ENCODE measurements at places on chromosomes 16 and 17. TPM values are rescaled to one million over a fixed set of nuclear protein-coding genes. Genes with fewer than 3 reads are reported as not detected.

PPP1R1B gene
- 0.18 TPM for polyA plus RNA-seq

KRTAP3-1 gene
- 3.7 TPM for polyA plus RNA-seq

STAT3 gene
- 65.3 TPM for polyA plus RNA-seq

SLC2A4 gene
- 4.9 TPM for polyA plus RNA-seq

ZNF597 gene
- polyA plus RNA-seq = 1.2 TPM

ASB16 gene
- 0.05 TPM for polyA plus RNA-seq

TBX6 gene
- polyA plus RNA-seq = 0.51 TPM

DNA sequence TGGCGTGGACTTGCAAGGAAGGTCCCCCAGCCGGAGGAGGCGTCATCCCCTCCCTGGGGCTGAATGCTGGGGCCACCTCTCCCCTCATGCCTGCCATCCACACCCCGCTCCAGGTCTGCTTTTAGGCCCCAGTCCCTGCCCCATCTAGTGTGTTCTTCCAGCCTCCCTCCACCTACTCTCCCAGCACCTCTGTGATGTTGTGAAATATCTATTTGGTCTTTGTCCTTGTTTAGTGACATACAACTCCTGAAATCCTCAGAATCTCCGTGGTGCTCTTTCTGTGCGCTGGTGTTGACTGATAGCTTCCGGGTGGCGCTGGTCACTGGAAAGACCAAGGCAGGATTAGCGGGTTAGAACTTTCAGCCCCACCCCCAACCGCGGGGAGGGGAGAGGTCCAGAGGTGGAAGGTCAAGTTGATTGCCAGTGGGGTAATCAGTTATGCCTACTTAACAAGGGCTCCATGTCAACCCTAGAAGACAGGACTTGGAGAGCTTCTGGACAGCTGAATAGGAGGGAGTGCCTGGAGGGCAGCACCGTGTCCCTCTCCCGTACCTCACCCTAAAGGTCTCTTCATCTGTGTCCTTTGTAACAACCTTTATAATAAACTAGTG is 10.1 kb downstream of the TBC1D24 start:
- peak overlapping the region; percentile 72 for H3K27ac ChIP-seq
- no peaks in the 10 kb centered on the region for H3K27me3 ChIP-seq

DNA sequence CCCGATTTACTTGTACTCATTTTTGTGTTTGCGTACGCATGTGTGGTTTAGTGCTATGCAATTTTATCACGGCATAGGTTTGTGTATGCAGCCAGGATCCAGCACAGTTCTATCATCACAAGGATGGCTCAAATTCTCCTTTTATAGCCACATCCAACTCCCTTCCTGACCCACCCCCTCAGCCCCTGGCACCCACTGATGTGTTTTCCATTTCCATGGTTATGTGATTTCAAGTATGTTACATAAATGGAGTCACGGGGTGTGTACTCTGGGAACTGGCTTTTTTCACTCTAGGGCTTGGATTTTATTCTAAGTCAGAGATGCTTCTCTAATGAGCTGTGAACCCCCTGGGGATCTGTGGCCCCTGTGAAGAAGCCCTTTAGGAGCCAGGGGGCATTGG is 16.8 kb downstream of the IL4R start:
- DNase-seq = no peak
- peaks cover 29% of the 10 kb centered on the region for H3K4me1 ChIP-seq
- no peak overlapping the region for H3K4me3 ChIP-seq
- H3K27me3 ChIP-seq = no peaks in the 10 kb centered on the region
- no peak overlapping the region for H3K27ac ChIP-seq
- peaks cover 28% of the 10 kb centered on the region for H3K36me3 ChIP-seq

DNA sequence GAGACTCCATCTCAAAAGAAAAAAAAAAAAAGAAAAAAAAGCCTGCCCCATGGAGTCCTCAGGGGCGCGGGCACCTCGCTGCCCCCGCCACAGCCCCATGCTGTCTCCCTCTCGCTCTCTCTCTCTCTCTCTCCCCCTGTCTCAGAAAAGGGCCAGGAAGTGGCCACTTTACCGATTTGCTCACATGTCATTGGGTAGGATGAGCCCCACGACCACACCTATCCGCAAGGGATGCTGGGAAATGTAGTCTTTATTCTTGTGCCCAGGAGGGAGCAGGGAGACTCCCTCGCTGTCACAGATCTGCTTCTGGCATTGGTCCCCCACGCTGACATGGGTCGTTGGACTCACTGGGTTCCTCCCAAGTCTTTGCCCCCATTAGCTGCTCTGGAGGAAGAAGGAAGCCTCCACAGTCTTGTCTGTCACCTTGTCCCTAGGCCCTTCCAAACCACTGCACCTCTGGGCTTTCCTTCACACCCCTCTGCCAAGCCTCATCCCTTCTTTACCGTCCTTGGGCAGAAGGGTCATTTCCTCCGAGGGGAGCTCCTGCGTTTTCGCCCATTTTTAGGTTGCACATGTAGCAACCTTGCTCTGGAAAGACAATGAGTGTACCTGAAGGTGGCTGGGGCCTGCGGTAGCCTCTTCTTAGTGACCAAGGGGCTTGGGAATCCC is 6.9 kb upstream of the GJD3 start:
- peak; percentile 31 for DNase-seq
- H3K27ac ChIP-seq = no peak overlapping the region
- H3K36me3 ChIP-seq = no peaks in the 10 kb centered on the region
- no peaks in the 10 kb centered on the region for H3K27me3 ChIP-seq

DNA sequence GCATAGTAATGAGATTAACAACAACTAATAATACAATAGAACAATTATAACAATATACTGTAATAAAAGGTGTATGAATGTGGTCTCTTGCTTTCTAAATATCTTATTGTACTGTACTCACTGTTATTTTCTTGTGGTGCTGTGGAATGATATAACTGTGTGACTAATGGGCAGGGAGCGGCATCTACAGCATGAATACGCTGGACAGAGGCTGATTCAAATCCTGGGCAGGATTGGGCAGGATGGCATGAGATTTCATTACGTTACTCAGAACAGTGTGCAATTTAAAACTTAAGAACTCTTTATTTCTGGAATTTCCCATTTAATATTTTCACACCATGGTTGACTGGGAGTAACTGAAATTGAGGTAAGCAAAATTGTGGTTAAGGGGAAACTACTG is 1239.8 kb upstream of the GOT2 start:
- no peak overlapping the region for H3K4me3 ChIP-seq
- H3K27ac ChIP-seq = no peak overlapping the region
- H3K36me3 ChIP-seq = no peaks in the 10 kb centered on the region
- no peak for DNase-seq

GRCh38 chr17:33352526-33352925 is 59.4 kb upstream of the ASIC2 start:
- no peaks in the 10 kb centered on the region for H3K27me3 ChIP-seq
- H3K36me3 ChIP-seq = no peaks in the 10 kb centered on the region
- H3K4me3 ChIP-seq = no peak overlapping the region
- no peaks in the 10 kb centered on the region for H3K4me1 ChIP-seq

DNA sequence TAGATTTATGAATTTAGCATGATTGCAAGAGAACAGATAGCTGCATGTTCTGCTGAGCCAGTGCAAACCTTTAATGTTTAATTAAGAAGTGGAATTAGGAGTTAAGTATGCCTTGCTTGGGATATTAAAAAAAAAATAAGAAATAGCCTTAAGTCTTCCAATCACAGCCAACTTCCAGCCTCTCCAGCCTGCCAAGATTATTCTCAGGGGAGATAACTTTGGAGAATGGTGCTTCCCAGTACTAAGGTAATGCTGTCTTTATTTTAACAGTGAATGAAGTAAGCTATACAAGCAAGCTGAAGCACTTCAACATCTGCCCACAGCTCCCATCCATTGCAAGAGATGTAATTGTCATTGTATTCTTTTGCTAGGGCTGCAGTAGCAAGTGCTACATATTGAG is 389.5 kb upstream of the ASIC2 start:
- no peak overlapping the region for H3K27ac ChIP-seq
- DNase-seq = no peak
- H3K27me3 ChIP-seq = no peaks in the 10 kb centered on the region
- no peaks in the 10 kb centered on the region for H3K4me1 ChIP-seq

- H3K4me1 ChIP-seq = peaks cover 88% of the 10 kb centered on the region
- H3K27ac ChIP-seq = no peak overlapping the region
- H3K36me3 ChIP-seq = no peaks in the 10 kb centered on the region
- no peak overlapping the region for H3K4me3 ChIP-seq
- no peak for DNase-seq
Measured at GRCh38 chr17:80663781-80664206, 119.2 kb downstream of the RPTOR start.

DNA sequence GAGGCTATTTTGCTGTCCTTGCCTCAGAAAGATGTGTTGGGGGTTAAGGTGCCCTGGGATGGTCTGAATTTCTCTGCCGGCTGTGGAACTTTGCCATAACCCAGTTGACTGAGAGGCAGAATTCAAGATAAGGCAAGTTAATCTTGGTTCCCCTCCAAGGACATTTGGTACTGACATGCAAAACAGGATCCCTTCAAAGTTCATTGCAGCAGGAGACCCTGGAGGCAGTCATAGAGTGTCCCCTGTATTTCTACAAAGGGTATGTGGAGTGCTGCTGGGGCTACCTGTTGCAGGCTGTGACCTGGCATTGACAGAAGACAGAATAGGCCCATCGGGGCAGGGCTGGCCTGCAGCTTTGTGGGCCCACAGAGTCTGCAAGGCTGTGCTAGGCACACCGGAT is 135.6 kb upstream of the IRX3 start:
- DNase-seq = no peak
- peaks cover 26% of the 10 kb centered on the region for H3K27me3 ChIP-seq
- H3K4me1 ChIP-seq = peaks cover 37% of the 10 kb centered on the region
- no peak overlapping the region for H3K27ac ChIP-seq

- peak within 1 kb of the TSS; percentile 93 for H3K27ac ChIP-seq
- peaks cover 26% of the 10 kb centered on the region for H3K36me3 ChIP-seq
- peak; percentile 89 for DNase-seq
- peaks cover 58% of the 10 kb centered on the region for H3K4me1 ChIP-seq
- peak within 1 kb of the TSS; percentile 81 for H3K4me3 ChIP-seq
- no peaks in the 10 kb centered on the region for H3K27me3 ChIP-seq
Measured at GRCh38 chr17:1649844-1650501, at the start of gene RILP. TSS of gene RILP (minus strand) at chr17:1649866. CDS start at chr17:1649804, 62 bp downstream.

DNA sequence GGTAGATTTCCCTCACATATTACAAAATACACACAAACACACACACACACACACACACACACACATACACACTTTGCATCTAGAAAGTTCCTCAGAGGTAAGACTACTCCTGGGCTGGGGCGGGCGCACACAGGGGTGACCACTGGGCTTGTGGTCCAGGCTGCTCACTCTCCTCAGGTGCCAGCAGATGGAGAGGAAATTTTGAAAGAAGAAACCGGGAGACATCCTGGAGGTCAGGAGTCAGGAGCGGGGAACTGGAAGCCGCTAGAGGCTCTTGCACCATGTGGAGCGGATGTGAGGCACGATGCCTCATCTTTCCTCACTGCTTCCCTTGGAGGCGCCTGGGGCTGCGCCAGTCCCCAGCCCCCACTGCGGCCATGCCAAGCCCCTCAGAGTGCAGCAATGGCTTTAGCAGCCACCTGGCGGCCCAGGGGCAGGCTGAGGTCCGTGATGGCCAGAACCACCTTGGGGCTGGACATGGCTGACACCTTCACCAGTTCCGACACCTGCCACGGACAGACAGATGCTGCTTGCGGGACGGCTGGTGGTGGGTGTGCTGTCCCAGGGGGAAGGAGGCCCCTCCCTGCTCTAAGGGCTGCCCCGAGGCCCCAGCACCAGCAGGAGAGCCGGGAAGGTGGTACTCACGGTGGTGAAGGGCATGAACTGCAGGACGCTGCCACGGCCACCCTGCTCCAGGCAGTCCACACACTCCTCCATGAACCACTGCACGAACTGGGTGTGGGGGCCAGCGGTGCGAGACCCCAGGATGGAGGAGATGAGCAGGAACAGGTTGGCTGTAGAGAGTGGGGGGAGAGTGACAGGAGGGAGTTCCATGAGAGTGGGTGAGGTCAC is 4.1 kb downstream of the CSF3 start:
- no peaks in the 10 kb centered on the region for H3K27me3 ChIP-seq
- no peak overlapping the region for H3K27ac ChIP-seq
- H3K4me1 ChIP-seq = peaks cover 22% of the 10 kb centered on the region

GRCh38 chr17:72463287-72464102 is 342.7 kb downstream of the SOX9 start:
- H3K27me3 ChIP-seq = no peaks in the 10 kb centered on the region
- H3K4me3 ChIP-seq = no peak overlapping the region
- no peak overlapping the region for H3K27ac ChIP-seq
- DNase-seq = no peak
- peaks cover 94% of the 10 kb centered on the region for H3K4me1 ChIP-seq

GRCh38 chr17:41009301-41009760 is 403 bp upstream of the KRTAP3-1 start:
- H3K4me3 ChIP-seq = no peak overlapping the region
- no peaks in the 10 kb centered on the region for H3K36me3 ChIP-seq
- H3K27me3 ChIP-seq = no peaks in the 10 kb centered on the region
- peaks cover 66% of the 10 kb centered on the region for H3K4me1 ChIP-seq
- DNase-seq = peak; percentile 99

- H3K4me3 ChIP-seq = peak overlapping the region; percentile 24
- H3K27ac ChIP-seq = peak overlapping the region; percentile 5
- peak; percentile 77 for DNase-seq
- H3K4me1 ChIP-seq = peaks cover 84% of the 10 kb centered on the region
- H3K27me3 ChIP-seq = no peaks in the 10 kb centered on the region
Measured at GRCh38 chr17:61494325-61495160, 42.3 kb downstream of the TBX4 start.

- H3K4me3 ChIP-seq = peak within 1 kb of the TSS; percentile 55
- no peaks in the 10 kb centered on the region for H3K27me3 ChIP-seq
- peaks cover 16% of the 10 kb centered on the region for H3K36me3 ChIP-seq
- no peak for DNase-seq
Measured at GRCh38 chr16:2236337-2237101, at the start of gene DNASE1L2. TSS of gene DNASE1L2 (plus strand) at chr16:2236444. CDS start at chr16:2236817, 373 bp downstream.

GRCh38 chr16:2686912-2687507 is 4.7 kb downstream of the KCTD5 start:
- no peak overlapping the region for H3K27ac ChIP-seq
- H3K4me1 ChIP-seq = 0 out of 2 replicates have a peak, but pooled peaks cover 5% of the 10 kb centered on the region

- peak overlapping the region; percentile 35 for H3K4me3 ChIP-seq
- H3K36me3 ChIP-seq = no peaks in the 10 kb centered on the region
- DNase-seq = peak; percentile 39
- H3K27ac ChIP-seq = peak overlapping the region; percentile 60
- no peaks in the 10 kb centered on the region for H3K27me3 ChIP-seq
- peaks cover 91% of the 10 kb centered on the region for H3K4me1 ChIP-seq
Measured at GRCh38 chr17:76530095-76530723, 7.3 kb downstream of the CYGB start.

Data from HepG2 (cell line).